ENCODE measurements at places on chromosomes 11 and 22.

- no peak for DNase-seq
Measured at GRCh38 chr11:73171436-73172161, 29.5 kb upstream of the FCHSD2 start.

DNA sequence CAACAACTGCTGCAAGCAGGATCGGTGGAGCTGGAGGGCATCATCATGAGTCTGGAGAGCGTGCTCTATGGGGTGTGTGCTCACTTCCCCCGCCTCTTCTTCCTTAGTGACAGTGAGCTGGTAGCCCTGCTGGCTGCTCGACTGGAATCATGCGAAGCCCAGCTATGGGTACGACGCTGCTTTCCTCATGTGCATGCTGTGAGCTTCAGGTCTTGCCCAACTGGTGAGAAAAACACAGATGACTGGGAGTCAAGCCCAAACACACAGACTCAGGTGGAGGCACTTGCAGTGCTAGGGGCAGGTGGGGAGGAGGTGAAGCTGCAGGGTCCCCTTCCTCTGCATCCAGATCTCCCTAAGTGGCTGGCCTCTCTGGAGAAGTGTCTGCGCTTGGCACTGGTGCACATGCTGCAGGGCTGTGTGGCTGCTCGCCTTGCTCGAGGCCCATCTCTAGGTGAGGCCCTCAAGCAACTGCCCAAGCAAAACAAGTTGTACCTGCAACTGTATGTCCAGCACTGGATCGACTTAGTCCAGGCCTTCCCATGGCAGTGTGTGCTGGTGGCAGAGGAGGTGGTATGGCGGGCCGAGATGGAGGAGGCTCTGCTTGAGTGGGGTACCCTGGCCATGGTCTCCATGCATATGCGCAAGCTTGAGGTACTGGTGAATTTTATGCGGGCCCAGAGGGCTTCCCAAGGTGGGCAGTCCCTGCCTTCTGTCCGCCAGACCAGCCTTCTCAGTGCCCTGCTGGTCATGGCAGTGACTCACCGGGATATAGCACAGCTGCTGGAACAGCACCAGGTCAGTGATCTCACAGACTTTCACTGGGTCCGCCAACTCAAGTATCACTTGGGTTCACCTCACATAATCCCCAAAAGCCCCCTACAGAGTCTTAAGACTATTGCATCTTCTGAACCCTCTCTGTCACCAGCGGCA is 48.1 kb downstream of the DNHD1 start:
- no peak for DNase-seq

DNA sequence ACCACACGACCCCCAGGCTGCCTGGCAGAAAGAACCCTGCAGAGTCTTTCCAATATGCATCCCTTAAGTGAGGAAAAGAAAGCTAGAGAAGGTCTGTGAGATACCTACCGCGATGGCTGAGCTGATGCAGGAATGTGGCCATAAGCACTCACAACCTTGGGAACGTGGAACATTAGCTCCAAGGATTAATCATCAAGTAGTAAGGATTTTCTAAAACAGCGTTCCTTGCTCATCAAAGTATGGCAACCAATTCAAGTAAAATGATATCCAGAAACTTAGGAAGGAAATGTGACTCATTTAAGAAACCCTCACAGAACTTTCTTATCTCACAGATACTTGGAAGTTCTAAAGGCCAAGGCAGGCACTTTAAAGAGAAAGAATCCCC is 12.8 kb downstream of the PACSIN2 start:
- DNase-seq = no peak

DNA sequence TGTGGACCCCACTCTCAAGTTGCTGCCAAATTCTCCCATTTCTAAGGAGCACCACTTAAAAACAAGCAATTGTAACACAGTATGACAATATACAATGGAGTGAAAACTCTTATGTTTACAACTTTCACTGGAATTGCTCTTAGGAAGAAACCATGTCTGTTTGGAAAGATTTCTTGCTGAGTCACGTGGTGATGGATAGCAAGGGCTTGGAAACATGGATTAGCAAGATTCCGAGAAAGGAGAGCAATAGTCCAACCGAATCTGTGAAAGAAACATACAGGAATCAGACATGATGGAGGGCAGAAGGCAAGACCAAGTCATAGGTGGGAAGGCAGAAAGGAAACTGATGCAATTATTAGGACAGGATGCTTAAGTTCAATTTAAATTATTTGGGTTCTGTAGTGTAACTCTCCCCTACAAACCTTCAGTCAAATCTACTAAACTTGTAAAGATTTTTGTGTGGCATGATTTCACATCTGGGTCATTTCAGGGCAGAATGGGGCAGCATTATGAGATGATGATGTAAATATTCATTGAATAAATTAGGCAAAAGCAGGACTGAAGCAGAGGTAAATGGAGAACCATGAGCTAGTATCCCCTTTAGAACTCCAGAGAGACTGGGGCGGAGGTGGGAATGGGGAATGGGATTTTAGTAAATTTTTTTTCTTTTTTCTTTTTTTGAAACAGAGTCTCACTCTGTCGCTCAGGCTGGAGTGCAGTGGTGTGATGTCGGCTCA is 27.8 kb upstream of the THY1 start:
- no peak for DNase-seq

- no peak for DNase-seq
Measured at GRCh38 chr11:9049959-9050358, 41.4 kb downstream of the SCUBE2 start.

GRCh38 chr11:11519184-11519583 is 102.6 kb downstream of the GALNT18 start:
- DNase-seq = no peak

DNA sequence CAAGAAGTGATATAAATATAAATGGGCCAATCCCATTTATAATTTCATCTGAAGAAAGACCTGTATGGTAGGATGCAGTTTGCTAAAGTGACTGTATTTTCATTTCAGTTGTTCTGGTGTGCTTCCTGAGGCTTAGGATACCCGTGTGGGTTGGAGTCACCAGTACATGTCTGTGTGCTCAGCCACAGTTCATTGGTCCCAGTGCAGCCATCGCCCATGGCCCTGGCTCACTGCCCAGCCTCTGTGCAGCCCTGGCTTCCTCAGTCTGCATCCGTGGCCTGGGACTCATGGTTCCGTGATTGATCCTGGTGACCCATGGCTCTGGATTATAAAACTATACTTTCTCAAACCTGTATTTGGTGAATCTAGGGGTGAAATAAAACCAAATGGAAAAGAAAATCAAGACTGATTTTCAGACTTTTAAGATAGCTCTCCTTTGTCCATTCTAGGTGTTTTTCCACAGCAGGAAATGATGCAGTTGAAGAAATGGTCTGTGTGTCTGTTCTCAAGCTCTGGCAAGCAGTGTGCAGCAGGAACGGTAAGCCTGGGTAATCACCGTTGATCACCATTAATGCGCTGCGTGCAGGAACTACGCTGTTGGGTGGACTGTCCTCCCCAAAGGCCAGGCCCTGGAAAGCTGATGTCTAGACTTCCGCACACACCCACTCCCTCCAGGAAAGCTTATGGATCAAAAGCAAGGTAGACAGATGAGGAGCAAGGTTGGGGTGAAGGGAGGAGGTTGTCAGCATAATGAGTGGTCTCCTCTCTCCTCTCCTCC is 27.2 kb downstream of the TTC12 start:
- no peak for DNase-seq

- no peak for DNase-seq
Measured at GRCh38 chr22:46535876-46536536, 1.4 kb downstream of the CELSR1 start.

GRCh38 chr11:84212468-84213390 is 926.6 kb upstream of the CCDC90B start:
- DNase-seq = no peak

DNA sequence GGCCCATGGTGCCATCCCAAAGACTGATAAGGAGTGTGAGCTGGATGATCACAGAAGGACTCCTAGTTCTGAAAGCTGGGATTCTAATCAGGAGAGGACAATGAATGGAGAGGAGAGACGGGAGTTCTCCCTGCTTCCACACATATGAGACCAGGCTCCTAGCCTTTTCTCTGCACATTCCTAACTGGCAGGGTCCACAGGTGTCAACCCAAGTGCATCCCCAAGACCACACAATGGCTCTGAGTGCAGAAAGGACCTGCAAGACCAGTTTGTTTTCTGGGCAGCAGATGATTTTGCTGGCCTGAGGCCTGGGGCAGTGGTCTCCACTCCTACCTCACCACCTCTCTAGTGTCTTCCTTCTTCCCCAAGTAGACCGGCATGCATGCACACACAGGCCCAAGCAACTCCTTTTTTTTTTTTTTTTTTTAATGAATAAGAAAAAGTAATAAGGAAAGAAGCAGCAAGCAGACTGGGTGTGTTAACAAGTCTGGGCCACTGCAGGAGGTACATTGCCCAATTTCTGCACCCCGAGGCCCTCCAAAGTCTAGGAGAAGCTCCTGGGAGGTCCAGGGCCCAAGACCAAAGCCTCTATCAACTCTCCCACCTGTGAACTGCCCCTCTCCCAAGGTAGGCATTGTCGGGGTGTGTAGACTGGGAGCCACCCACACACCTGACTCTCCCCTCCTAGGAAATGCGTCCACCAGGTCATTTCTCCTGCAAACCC is 1.2 kb upstream of the TSKU start:
- no peak for DNase-seq

All from GOT3 (cell line).